ENCODE measurements at places on chromosomes 5 and 9.

DNA sequence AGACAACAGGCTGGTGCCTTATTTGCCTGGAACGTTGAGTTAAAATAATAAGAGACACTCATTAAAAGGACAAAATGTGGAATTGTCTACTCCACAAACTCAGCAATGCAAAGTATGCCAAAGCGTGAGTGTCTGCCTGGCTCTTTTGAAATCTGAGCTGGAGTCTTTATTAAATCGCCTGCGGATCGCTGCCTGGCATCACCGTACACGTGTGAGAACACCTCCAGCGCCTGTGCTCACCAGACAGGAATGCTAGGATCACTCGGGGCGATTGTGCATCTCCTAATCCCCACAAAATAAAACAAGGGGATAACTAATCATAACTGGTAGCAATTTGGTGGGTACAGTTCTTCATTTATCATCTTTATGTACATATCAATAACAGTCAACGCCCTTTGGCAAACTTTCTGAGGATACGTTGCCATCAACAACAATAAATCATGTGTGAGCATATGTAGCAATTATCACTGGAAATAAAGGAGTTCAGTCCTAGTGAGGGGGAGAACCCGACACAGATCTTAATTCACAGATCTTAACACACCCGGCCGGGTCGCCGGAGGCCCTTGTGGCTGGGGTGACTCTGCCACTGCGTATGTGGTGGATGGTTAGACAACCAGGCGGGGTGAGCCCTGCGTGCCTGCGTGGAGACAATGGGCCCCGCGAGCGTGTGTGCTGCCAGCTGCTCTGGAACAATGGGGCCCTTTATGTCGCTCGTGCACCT is 284.9 kb upstream of the IRX1 start:
- no peak for DNase-seq

DNA sequence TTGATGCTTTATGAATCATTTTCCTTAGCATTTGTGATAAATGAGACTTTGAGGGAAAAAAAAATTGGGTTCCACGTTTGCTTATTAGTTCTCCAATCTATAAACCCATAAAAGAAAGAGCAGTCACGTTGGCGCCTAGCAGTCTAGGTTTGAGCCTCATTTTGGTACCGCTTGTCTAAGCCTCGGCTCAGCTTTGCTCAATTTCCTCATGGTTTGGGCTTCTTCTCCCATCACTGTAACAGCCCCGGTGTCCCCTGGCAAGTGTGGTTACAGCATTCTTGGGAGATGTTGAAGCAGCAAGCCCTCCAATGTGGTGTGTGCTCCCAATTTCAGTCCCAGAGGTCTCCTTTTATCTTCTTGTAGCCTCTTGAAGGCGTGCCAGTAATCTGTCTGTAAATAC is 578.4 kb downstream of the CDK5RAP2 start:
- DNase-seq = no peak

DNA sequence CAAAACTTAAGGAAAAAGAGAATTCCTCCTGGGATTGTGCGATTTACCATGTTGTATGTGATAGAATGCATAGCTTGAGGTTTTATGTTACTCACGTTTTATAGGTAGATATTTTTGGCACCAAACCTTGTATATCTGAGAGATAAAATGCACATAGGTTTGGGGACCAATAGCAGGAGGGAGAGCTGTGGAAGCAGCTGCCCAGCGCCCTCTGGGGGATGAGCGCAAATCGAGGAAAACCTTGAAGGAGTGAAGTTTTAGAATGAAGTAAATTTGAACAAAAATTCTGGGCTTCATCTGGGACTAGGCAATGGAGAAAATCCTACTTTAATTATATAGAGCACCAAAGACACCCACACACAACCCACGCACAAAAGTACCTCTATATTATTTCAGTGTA is 197.0 kb downstream of the ADCY2 start:
- DNase-seq = no peak

GRCh38 chr5:108531367-108532128 is 149.7 kb upstream of the FBXL17 start:
- no peak for DNase-seq

GRCh38 chr9:93017621-93018020 is 40.9 kb upstream of the SUSD3 start:
- no peak for DNase-seq

DNA sequence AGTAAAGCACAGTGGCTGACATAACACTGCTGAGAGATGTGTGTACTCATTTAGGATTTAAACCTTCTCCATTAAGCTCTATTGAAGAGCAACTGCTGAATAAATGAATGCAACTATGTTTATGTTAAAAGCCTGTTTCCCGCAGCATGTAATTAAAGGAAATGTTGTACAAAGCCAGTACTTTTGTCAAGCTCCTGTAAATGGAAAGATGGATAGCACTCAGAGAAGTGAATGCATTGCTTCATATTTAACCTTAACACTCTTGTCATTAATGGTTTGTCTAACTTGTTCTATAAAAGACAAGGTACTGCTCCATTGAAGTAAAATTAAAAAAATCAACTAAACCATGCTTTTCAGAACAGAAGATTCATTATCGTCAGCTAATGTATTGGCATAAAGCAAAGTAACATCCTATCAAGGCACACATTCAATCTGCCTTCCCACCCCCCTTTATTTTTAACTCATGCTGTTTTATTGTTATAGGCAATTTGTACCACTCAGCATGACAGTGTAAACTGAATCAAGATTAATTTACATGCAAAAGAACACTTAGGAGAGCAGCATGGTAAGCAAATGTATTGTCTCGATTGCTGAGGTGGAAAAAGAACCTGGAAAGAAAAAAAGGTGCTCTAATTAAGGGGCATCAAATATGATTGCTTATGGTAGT is 240.9 kb upstream of the TBCA start:
- DNase-seq = no peak

Data from stimulated activated CD4-positive, alpha-beta T cell treated with anti-CD3 and anti-CD28 coated beads, TNF-alpha, amount 100 ng/mL, for 4 hours (primary cell).